Stimulated activated CD4-positive, alpha-beta T cell treated with anti-CD3 and anti-CD28 coated beads, Interleukin-1b, Interleukin-23, amount 100 ng/mL, for 24 hours (primary cell): ENCODE measurements at places on chromosomes 2 and 18.

GRCh38 chr18:22005191-22005841 is 164.1 kb upstream of the GATA6 start:
- DNase-seq, result no peak

GRCh38 chr18:14104906-14105748 is 27.1 kb downstream of the ZNF519 start:
- DNase-seq, result no peak

DNA sequence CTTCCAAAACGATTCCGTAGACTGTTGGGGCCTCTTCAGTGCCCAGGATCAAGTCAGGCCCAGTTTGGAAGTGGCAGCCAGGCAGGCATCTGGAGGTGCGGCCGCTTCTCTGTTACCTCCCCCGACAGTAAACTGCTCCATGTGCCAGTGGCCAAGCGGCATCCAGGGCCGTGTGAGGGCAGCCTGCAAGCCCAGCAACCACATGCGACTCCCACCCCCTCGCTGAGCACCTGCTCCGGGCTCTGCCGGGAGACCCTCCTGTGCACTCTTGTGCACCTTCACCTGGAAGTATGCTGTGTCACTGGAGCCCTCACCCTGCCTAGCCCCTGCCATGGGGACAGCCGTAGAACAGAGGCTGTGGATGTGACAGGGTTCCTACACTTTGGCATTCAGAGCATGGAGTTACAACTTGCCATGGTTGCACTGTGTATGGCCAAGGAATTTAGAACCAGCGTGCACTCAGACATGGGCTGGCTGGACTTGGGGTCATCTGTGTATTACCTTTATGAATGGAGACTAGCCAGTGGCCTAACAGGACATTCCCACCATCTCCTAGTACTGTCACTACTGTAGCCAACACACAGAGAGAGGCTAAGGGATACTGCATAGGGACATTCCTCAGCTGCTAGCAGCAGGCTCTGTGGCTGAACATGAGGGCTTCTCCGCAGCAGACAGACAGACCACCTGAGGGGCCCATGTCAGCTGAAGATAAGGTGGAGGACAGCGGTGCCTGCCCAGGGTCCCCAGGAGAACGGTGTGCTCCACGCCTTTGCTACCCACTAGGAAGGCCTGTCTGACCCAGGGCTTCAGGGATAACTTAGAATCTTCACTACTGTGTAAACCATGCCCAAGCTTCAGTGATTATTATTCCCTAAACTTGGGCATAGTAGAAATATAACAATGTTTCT is 25.0 kb upstream of the FAHD2A start:
- no peak for DNase-seq

DNA sequence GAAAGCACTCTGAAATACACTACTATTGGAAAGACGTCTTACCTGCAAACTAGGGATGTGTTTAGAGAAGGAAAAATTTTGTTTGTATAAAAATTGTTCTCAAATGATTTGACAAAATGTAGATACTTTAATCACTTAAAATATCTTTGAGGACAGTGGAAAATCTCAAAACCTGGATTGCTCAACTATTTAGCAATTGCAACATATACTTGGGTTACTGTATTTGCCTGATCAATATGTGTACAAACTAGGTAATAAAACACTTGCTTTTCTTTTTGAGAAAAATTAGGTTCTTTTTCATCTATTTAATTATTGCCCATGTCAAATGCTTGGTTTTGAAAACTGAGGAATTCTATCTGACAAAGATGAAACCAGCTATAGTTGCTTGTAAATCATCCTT is 60.9 kb downstream of the CPS1 start:
- DNase-seq, result no peak

DNA sequence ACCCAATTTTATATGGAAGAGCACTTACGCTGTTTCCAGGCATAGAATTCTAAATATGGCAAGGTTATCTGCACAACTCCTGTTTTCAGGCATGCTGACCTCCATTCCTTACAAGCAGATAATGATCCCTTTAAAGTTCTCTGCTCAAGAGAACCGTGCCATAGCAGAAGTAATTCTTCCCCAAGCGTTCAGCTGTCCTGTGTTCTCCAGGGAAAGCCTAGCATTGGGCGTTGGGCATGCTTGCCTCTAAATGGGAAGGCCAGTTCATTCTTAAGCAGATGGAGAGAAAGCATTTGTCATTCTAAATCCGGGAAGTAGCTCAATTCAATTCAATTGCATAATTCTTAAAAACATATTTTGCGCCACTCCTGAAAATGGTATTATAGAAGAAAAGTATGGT is 55.7 kb upstream of the EML4 start:
- DNase-seq, result no peak

DNA sequence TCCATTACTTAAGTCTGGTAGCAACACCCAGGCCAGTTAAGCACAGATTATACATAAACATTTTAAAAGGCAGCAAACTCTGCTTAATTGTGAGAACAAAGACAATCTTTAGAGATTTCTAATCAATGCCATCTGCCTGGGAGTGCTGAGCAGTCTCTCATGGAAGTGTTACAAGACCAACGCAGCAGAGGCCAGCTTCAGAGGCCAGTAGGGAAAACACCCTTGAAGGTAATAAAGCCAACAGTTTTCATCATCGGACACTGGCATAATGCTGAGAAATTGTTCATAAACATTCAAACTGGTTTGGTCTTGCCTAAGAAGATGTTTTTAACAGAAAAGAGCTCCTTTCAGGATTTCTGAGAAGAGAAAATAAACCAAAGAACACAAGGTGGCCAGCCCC is 35.0 kb downstream of the EPB41L3 start:
- no peak for DNase-seq
